NCI-H748 treated with DMSO at 0.1 percent for 48 hours (cell line): ENCODE measurements at places on chromosomes 11 and 22.

GRCh38 chr22:26865021-26865420, 207.6 kb downstream of the MIAT start:
- DNase-seq = no peak

GRCh38 chr11:67312187-67313021, 9.1 kb downstream of the SSH3 start:
- DNase-seq = no peak

GRCh38 chr11:108223348-108224149, 682 bp downstream of the ATM start:
- DNase-seq = no peak

DNA sequence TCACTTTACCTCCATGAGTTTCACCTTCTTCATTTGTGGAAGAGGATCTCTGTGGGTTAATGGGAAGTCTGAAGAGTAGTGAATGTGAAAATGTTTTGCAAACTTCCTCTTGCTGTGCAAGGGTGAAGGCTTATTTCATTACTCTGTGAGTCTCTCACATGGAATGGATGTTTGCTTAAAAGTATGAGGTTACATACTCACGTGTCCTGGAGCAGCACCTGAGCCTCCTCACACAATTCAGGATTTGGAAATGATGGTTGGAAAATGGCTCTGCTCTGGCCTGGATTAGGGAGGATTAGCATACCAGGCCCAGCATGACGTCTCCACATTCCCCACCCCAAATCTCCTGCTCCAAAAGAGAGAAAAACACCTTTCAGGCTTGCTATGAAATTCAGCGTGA, 4.8 kb downstream of the GRAMD1B start:
- DNase-seq = no peak

DNA sequence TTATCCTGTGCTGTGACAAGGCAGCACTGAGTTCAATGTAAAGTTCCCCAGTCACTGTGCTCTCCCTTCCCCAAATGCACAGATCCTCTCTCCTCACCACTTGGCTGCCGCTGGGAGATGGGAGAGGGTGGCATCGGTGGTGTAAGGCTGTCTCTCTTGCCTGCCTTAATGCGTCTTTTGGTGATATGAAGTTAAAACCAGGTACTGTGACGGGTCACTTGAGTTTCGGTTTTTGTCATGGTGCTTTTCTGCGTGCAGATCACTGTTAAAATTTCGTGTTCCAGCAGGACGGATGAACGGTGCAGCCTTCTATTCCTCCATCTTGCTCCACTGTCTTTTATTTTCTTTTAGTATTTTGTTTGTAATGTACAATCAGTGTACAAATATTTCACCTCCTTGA, 18.6 kb downstream of the GLB1L2 start:
- DNase-seq = no peak

GRCh38 chr22:42934338-42934737, 77.3 kb upstream of the ARFGAP3 start:
- DNase-seq = no peak

GRCh38 chr11:91470656-91471055, 754.0 kb upstream of the FAT3 start:
- no peak for DNase-seq

GRCh38 chr22:41023299-41023623, 69.1 kb upstream of the EP300 start:
- DNase-seq = no peak

DNA sequence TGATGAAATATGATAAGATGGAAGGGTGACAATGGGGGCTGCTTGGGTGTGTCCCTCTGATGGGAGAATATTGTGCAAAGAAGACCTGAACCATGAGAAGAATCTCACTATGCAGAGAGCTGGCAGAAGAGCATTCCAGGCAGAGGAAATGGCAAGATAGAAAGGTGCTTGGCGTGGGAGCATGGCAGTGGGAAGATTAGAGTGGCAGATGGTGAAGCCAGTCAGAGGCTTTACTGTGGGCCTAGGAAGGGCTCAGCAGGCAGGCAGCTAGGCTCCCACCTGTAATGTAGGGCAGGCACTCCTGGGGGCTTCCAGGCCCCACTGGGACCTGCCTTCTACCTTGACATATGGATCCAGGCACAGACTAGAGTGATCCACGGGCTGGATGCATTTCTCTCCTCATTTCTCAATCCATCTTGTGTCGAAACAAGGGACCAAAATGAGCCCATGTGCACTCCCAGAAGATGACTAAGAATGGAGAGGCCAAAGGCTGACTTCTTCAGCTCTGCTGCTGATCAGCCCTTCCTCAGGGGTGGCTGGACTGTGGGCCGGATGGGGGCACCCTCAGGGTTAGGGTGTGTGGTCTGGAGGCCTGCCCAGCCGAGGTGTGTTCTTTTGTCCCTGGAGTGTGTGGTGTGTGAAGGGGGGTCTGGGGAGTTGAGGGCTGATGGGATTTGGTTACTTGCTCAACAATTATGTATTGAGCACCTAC, 88.3 kb downstream of the TSPAN18 start:
- no peak for DNase-seq

DNA sequence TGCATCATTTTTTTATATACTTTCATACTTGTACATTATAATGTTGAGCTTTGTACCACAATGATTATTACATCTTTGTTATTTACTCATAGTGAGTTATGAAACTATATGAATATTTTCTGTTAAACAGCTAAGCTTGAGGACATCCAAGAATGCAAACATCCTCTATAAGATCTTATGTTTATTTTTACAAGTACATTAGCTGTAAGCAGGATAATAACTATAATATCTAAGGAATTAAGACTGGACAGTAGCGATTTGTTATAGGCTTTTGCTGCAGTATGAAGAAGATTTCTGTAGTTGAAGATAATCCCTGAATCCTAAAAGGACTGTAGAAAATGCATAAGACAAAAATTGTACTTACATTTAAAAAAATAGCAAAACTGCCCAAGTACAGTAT, 176.0 kb downstream of the METTL15 start:
- no peak for DNase-seq

DNA sequence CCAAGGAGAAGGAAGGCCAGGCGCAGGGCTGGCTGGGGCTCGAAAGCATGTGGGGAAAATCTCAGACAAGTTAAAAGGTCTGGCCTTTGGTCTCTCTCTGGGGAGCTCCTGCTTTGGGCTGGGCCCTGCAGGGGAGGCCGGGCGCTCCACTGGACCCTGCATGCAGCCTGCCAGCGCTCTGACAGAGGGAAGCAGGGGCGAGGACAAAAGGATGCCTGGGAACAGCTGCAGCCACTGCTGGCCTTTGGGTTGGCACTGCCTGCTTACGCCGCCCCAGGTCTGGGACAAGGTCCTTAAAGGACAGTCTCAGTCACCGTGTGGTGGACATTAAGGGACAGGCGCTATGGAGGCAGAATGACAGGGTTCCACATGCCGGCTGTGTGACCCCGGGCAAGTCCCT, 56.4 kb upstream of the TTLL12 start:
- DNase-seq = no peak

DNA sequence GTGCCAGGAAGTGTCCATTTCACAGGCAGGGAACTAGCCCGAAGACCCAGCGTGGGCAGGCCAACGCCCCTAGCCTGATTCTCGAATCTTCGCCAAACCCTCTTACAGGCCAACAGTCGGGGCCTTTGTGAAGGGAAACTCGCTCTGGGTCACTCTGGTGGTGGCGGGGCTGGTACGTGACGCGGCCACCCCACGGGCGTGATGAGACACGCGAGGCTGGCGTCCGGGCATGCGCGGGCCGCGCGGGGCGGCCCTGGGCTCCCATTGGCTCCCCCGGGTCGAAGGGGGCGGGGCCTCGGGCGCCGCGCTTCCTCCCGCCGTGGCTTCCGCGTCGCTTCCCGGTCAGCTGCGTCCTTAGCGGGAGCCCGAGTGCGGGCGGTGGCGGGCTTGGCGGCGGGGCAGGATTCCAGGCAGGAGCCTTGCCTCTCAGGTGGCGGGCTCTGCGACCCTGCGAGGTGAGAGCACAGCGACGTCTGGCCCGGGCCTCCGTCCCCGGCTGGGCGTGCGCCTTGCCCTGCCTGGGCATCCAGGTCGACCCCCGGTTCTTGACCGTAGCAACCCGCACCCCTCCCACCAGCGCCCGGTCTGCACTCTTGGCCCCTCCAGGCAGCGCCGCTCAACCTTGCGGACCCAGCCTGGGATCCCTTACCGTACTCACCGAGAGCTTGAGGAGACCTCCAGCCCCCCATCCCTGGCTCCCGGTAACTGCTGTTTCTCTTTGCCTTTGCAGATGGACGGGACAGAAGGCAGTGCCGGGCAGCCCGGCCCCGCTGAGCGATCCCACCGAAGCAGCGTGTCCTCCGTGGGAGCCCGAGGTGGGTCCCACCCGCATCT, at the start of gene FRMD8:
FRMD8 (plus strand) TSS at position 331 of the 834 bp plus-strand sequence; CDS start at position 731, 400 bp downstream.
- DNase-seq = peak; percentile 63

GRCh38 chr22:24977370-24978221, 25.1 kb downstream of the KIAA1671 start:
- no peak for DNase-seq

DNA sequence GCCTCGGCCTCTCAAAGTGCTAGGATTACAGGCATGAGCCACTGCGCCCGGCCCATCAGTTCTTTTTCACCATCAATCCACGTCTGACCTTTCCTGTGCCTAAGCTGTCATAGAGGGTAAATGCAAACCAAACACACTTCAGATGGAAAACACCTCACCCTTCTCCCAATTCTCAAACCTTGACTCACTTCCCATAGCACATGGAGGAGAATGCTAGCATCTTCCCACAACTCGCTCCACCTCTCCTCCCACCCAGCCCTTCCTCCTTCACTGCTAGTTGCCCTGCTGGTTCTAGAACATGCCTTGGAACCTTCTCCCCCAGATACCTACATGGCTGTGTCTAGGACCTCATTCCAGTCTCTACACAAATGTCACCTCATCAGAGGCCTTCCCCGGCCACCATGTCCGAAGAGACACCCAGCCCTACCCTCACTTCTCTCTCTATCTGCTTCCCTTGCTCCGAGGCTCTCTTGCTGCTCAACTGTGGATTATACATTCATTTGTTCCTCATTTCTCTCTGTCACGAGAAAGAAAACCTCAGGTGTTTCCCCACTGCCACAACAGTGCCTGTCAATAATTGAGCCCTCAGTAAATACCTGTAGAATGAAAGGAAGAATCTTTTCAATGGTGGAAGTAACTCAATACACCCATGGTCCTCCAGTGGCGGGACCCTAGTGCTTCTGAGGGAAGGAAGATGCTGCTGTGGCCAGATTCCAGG, 21.3 kb upstream of the NCF4 start:
- DNase-seq = no peak

DNA sequence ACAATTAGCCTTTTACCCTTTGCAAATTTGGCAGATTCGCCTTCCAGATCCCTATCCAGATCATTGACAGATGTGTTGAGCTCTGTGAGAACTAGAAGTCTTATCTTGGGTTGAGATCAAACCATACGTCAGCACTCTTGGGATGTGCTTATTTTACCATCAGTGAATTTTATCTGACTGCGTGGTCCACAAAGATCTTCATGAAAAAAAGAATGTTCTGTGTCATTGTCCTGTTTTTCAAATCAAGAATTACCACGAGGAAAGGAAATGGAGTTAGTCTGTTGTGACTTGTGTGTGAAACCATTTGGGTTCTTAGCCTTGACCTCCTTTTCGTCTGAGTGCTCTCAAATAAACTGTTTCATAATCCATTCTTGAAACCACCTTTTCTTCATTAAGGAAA, 86.2 kb upstream of the SORL1-AS1 start:
- DNase-seq = no peak

DNA sequence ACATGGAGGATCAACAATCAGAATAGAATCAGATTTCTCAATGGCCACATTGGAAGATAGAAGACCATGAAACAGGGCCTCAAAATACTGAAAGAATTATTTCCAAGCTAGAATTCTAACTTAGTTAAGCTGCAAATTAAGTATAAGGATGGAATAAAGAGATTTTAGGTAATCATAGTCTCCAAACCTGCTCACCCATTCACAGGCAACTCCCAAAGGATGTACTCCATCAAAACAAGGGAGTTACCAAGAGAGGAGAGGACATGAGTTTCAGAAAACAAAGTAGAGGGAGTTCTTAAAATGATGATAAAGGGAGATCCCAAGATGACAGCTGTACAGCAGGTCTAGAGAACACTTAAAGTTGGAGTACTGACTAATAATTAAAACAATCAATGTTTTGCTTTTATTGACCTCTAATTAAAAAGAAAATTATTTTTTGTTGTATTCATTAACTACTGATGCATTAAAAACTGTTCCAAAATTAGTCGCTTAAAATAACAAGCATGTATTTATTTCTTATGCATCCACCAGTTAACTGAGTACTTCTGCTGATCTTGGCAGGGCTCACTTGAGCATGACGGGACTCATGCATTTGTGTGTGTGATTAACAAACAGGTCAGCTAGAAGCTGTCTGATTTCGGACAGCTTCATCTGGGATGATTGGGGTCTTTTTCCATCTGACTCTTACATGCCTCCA, 95.6 kb downstream of the CD44 start:
- DNase-seq = no peak

- no peak for DNase-seq
Observed at GRCh38 chr22:46761017-46761416, 1.4 kb upstream of the TBC1D22A start.

- DNase-seq = no peak
Observed at GRCh38 chr11:85359859-85360258, 267.3 kb downstream of the DLG2 start.

GRCh38 chr11:66291706-66292542, at the start of gene TMEM151A:
Gene TMEM151A (plus strand): TSS chr11:66291894. CDS start chr11:66292014, 120 bp downstream.
- DNase-seq = no peak

GRCh38 chr11:33191467-33191866, 30.2 kb upstream of the CSTF3 start:
- DNase-seq = no peak

GRCh38 chr11:114683007-114683406, 4.7 kb downstream of the NXPE2 start:
- no peak for DNase-seq

DNA sequence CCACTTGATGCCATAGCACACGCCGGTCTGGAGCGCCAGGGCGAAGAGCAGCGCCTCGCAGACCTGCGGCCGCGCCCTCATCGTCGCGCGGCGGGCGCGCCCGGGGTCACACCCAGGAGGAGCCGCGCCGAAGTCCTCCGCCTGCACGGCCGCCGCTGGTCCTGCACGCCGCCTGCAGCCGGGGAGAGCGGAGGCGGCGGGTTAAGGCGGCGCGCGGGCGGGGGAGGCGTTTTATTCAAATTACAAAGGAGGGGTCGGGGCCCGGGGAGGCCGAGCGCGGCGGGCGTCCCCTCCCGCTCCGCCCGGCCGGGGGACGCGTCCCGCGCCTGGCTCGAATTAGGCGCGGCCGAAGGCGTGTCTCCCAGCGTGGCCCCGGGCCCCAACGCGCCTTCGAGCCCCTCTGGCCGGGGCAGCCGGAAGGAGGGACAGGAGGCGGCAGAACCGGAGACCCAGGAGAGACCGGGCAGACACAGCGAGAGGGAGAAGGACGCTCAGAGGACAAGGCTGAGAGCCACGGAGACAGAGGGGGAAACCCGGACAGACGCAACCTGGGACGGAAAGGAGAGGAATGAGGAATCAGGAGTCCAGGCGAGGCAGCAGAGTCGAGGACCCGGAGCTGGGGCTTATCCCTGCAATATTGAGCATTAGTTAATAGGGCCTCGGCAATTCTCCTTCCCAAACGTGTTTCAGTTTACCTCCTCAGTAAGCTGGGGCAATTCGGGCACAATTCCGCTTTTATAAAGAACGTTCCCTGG, at the start of gene WNT11:
WNT11 (minus strand) TSS at position 176 of the 755 bp plus-strand sequence; CDS start at position 81, 95 bp downstream.
- DNase-seq = peak; percentile 52
